ENCODE measurements at places on chromosomes 4 and X. TPM values are rescaled to one million over a fixed set of nuclear protein-coding genes. Genes with fewer than 3 reads are reported as not detected.

Gene MAGEA2
- not detected for total RNA-seq

Gene H2AZ1
- total RNA-seq = 83.0 TPM

Gene EGF
- total RNA-seq = 12.3 TPM

Gene MSANTD1
- 0.45 TPM for total RNA-seq

Gene TLR2
- total RNA-seq = 4.0 TPM

Gene CEP44
- 12.3 TPM for total RNA-seq

Gene NAP1L2
- 5.9 TPM for total RNA-seq

Gene NAP1L3
- 0.50 TPM for total RNA-seq

Gene ZNF141
- total RNA-seq = 9.2 TPM

Gene ATP6AP1
- 81.0 TPM for total RNA-seq

Gene KLF8
- total RNA-seq = 3.4 TPM

Measured in left ventricle myocardium superior (tissue), 1 donor.